ENCODE measurements at places on chromosomes 12 and 14.

DNA sequence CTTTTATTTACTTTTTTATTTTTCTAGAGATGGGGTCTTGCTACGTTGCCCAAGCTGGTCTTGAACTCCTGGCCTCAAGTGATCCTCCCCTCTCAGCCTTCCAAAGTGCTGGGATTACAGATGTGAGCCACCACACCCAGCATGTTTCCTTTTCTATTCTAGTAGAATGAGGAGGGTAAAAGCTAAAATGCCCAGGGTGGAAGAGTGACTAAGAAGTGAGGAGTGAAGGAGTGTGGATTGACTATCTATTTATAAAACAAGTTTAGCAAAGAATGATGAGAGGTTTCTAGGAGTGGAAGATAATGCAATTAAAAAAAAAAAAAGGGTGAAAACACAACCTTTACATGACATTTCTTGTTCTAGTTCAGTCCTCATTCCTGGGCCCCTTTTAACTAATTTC, 29.8 kb upstream of the PKP2 start:
- DNase-seq, result no peak

- no peak for DNase-seq
Observed at GRCh38 chr12:64737539-64737938, 21.7 kb downstream of the GNS start.

DNA sequence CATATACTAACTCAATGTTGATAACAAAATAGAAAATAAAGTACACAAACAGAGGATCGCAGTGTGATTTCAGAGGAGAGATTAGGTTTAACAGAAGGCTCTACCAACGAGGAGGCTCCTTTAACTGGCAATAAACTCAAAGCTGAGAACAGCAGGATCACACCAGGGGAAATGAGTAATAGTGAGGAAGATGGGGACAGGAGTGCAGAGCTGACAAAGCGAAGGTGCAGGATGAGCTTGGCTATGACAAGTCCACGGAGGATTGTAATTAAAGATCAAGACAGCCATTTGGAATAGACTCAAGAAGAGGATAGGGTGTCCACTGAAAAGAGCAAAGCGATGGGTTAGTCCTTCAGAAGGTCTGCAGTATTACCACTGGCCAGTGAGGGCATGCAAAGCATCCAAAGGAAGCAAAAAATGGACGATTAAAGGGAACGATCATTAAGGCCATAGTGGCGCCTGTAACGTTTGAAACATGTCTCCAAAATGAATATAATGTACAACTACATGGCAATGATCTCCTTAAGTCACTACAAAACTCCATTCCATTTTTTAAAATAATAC, 85.3 kb downstream of the GRIN2B start:
- DNase-seq, result no peak

GRCh38 chr14:20711685-20712084, 23.1 kb downstream of the ANG start:
- DNase-seq, result no peak

GRCh38 chr14:49479432-49479831, 106.7 kb downstream of the RPS29 start:
- DNase-seq, result no peak

DNA sequence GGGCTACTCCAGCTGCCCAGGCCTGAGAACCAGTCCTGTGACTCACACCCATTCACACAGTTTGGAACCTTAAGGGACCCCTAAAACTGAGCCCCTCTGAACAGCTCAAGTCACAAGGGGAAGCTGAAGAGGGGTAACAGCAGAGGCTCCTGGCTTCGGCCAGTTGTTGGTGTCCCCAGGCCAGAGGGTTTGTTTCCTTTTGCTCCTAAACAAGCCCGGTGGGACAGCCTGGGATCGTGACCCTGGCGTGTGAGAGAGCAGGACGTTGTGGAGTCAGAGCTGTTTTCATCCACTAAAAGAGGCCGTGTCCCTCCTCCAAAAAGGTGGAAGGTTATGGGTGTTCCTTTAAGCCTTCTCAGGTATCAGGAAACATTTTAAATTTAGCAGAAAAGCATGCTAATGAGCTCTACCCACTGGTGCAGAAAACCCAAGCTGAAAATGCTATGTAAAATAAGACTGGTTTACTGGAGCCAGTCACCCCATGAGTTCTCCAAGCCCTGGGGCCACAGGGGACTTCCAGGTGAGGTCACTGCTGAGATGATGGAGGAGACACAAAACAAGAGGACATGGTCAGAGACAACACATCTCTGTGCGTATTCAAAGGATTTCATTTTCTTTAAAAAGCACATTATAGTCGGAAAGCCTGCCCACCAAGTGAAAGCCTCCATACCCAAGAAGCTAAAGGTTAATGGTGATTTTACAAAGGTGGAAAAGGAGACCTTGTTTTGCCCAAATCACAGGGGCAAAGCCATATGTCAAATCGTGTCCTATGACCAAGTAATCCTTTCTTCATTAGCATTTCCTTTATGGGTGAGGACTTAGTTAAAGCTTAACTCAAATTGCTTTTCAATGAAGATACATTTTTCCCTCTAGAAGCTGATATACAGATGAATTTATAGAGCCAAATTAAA, 14.1 kb downstream of the PRKAB1 start:
- no peak for DNase-seq

GRCh38 chr14:22560662-22561365, 28.2 kb downstream of the DAD1 start:
- DNase-seq, result no peak

- DNase-seq, result no peak
Observed at GRCh38 chr14:73269729-73270531, 32.6 kb downstream of the PAPLN start.

DNA sequence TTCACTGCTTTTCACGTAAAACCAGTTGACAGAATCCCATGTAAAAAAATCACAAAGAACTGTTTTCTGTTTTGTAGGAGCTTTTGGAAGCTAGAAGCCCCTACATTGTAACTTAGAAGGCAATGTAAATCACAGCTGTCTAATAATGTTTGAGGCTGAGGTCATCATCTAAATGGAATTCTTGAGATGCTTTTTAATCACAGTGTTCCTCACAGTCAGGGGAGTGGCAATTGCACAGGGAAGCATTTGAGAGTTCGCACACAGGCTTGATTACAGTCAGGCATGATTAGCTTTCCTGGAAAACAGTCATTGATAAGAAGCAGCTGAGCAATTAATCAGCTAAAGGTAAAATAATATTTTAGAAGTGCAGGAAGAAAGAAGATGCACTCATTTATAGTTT, 2.9 kb downstream of the SLC17A8 start:
- DNase-seq, result no peak

DNA sequence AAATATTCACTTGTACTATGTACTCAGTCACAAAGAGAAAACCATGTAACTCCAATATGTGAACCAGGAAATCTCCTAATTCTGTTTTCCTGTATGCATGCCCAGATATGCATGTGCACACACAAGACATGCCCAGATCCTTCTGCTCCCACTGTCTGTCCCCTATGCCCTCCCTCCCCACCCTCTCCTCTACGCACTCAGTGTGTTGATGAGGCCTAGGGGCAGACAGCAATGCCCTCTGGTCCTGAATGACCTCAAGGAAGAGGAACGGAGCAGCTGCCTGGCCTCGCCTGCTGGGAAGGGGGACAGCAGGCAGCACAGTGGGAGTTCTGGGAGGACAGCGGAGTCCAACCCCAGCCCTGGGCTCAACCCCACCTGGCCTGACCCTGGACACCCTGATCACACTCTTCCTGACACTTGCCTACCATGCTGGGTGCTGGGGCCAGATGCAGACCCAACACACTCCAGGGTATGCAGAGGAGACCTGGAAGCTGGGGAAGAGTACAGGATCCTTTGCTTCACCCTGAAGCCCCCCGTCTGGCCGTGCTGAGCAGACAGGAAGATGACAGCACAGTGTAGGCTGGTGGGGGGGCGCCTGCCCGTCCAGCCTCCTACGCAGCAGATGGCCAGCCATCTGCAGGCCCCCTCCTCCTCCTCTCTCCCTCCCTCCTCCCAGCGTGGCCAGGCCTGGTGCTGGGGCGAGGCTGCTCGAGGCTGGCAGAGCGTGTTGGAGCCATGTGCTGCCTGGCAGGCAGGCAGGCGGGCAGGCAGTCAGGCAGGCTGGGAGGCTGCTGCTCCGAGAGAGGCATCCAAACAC, 106.6 kb upstream of the NCOR2 start:
- no peak for DNase-seq

DNA sequence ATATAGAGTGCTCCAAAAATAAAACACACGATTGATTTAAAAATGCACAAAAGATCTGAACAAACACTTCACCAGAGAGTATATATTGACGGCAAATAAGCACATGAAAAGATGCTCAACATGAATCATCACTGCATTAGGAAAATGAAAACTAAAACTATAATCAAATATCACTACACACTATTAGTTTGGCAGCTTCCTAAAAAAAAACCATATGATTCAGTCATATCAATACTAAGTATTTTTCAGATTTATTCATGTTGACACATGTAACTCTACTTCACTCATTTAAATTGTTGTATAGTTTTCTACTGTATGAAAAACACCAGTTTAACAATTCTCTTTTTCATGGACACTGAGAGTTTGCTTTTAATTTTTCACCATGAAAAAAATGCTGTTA, 41.6 kb downstream of the EXOC5 start:
- DNase-seq, result no peak

DNA sequence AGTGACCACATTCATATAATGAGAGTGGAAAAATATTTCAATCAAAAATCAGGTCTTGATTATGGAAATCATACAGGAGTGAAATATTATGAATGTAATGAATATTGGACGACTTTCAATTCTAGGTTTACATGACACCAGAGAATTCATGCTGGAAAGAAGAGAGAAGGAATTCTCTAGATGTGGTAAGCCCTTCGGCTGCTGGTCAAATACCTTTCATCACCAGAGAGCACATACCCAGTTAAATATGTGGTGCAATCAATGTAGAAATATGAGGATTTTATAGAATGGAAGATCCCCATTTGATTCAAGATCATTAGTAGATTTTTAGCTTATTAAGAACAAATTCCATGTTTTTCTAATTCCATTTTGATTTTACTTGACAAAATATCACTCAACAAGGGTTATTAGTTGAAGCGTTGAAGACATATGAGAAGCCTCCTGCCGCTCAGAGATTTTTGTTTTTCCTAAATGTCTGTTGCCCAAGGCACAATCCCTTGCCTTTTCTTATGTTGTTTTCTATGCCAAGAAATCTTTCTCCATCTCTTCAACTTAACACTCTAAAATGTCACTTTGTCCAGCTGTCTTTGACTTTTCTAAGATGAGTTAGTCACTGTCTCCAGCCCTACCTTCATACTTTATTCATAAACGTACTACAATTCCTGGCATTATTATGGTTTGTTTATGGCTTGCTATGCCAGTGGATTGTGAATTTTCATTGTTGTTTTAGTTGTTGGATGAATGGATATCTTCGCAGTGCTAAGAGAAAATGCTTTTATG, 72.8 kb upstream of the ZDHHC17 start:
- DNase-seq, result no peak

GRCh38 chr12:45282411-45282810, 66.5 kb downstream of the ANO6 start:
- no peak for DNase-seq

GRCh38 chr14:104262515-104263514, 124.4 kb downstream of the KIF26A start:
- DNase-seq, result no peak

DNA sequence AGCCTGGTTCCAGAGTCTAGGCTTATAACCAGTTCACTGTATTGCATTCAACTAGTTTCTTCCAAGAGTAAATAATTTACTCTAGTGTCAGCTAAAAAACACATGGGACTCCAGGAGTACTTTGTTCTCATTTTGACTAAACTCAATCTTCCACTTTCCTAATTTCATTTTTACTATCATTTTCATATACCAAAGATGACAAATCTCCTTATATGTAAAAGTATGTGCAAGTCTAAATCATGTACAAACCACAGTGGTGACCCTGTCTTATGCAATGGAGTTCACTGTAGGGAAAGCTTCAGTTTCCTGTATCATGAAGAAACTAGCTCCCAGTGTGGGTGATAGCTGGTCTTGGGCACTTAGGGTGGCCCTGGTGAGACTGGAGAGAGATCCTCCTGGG, 151.6 kb downstream of the HELB start:
- no peak for DNase-seq

- DNase-seq, result no peak
Observed at GRCh38 chr12:68775121-68775630, 29.2 kb downstream of the SLC35E3 start.

DNA sequence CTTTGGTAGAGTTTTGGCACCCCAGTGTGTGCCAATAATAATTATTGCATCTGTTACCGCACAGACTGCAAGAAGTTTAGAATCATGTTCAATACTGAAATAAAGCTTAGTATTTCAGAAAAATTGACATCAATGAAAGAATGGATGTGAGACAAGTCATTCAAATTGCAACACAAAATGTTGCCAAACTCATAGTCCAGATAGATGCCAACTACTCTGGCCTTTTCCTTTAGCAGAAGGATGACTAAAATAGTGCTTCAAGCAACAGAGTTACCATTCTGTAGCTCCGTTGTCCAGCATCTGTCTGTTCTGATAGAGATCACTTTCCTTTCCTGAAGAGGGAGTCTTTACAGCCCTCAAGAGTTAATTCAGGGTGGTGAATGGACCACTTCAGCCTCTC, 77.5 kb downstream of the LIN7A start:
- DNase-seq, result no peak

DNA sequence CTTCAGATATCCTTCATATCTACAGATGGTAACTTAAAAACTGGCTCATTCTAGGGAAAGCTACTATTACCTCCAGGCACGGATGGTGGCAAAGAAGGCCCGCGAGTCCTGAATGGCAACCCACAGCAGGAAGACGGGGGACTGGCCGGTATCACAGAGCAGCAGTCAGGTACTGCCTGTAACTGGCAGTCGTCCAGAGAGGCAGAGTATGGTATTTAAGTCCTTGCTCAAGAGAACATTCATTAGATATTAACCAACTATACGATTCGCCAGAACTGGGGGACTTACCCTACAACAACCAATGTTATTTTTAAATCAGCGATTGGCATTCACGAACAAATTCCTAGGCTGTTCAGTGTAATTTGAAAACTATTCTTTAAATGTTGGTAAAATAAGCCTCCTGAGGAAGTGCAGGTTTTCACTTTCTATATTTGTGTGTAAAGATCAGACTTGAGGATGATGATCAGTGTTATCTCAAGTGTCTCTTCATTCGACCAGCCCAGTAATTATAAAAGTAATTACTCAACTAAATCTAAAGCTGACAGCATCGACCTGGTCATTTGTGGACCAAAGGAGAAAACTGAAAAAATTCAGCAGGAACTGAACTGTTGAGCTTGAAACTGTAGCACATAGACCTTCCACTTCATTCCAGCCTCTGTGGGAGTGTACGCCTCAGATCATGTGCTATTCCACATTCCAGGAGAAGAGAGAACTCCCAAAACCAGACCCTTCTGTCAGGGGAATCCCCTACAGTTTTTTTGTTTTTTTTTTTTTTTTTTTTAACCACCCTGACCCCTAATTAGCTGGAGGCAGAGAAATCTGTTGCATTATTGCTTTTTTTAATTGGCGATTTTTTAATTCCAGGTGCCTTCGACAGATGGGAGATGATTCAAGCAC, 75.6 kb downstream of the ESR2 start:
- no peak for DNase-seq

DNA sequence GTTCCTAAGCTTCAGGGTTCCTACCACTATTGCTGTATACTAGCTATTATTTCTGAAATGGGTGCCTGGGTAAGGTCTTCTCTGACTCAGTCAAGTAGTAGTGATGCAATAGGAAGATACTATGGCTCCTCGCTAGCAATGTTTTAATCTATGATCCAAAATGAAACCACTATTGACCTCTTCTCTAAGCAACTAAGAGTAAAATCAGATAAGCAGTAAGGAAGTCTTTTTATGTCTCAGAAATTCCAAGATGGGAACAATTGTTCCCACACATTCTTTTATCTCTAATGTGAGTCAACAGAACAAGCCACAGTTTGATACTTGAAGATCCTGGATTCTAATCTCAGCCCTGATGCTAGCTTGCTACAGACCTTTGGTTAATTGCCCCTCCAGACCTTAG, 45.1 kb downstream of the AREL1 start:
- no peak for DNase-seq

Data from CD8-positive, alpha-beta T cell (primary cell).